ENCODE measurements at places on chromosomes 6 and 20.

DNA sequence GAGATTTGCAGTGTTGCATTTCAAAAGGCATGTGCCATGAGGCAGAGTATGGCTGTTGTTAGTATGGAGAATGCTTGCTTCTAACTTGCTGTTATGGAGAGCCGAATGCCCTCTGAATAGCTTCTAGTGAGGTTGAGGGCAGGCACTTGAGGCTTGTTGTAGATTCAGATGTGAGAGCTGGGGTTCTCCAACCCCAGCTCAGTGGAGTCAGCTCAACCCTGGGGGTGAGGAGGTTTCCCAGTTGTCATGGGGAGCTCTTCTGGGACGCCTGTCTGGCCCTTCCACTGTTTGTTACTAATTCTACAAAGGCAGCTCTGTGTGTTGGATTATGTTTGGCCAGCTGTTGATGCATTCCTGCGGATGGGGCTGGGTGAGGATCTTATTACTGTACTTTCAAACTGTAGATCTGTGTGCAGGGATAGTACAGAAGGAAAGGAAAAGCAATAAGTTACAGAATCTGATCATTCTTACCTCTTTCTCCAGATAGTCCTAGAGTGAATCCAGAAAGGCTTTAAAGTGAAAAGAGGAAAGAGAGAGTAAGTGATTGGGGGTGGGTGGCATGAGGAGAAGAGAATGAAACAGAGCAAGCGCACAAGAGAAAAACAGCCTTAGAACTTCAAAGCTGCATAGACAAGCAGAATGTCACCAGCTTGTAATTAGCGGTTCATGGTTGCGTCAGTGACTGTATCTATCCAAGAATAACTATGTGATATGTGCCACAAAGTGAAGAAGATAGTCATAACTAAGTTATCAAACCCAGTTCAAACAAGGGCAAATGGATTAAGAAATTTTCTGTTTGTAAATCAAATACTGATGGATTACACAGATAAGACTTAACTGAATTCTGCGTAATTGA lies 148.7 kb downstream of the PRL start:
- DNase-seq = no peak

- DNase-seq = no peak
Measured at GRCh38 chr6:90835596-90836212, 248.8 kb upstream of the MAP3K7 start.

- no peak for DNase-seq
Measured at GRCh38 chr20:20710443-20711315, 1.8 kb downstream of the RALGAPA2 start.

- DNase-seq = no peak
Measured at GRCh38 chr6:63352544-63353285, 32.9 kb upstream of the LGSN start.

DNA sequence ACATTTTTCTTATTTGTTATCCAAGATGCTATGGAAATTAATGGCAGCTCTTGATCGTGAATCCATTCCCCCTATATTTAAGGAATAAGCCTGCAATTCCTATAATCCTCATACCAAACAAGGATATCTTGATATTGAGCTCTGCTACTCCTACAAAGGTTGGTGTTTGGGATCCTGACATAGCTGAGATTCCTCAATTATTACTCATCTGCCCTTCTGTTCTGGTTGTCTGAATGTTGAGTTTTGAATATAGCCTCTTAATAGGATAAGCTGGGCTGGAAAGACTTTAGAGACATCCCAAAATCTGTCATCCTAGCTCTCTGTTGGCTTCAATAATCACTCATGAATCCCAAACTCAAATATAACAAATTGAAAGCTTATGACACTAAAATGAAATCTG lies 49.9 kb downstream of the CLIC5 start:
- no peak for DNase-seq

DNA sequence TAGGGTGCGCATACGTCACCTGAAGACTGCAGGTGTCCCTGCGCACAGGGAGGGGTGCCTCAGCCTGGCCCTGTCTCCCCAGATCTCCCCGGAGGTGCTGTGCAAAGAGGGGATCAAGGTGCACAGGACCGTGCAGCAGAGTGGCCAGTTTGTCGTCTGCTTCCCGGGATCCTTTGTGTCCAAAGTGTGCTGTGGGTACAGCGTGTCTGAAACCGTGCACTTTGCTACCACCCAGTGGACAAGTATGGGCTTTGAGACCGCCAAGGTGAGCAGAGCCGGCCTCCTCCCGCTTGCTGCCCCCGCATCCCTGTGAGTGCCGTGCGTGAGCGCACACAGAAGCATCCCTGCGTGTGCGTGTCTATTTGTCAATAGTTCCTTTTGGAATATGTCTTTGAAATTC lies 150.7 kb downstream of the DTNBP1 start:
- DNase-seq = no peak

DNA sequence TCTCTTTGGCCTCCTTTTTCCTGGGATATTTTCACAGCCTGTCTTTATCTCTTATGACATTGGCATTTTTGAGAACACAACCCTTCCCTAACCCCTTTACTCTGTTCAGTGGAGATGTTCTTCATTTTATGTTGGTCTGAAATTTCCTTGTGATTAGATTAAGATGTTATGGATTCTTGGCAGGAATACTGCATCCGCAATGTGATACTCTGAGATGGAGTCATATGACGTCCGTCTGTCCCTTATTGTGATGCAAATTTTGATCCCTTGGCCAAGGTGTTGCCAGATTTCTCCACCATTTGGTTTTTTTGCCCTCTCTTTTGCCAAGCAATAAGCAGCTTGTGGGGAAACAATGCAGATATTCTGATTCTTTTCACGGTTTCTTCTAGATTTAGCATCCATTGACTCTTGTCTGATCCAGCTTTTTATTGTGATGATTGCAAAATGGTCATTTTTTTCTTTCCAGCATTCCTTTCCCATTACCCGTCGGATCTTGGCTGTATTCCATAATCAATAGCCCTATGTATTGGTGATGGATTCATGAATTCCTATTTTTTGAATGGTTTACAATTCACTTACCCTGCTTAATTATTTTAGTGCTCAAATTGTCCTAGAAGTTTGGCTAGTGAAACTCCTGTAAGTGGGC lies 85.1 kb downstream of the NCOA3 start:
- no peak for DNase-seq

DNA sequence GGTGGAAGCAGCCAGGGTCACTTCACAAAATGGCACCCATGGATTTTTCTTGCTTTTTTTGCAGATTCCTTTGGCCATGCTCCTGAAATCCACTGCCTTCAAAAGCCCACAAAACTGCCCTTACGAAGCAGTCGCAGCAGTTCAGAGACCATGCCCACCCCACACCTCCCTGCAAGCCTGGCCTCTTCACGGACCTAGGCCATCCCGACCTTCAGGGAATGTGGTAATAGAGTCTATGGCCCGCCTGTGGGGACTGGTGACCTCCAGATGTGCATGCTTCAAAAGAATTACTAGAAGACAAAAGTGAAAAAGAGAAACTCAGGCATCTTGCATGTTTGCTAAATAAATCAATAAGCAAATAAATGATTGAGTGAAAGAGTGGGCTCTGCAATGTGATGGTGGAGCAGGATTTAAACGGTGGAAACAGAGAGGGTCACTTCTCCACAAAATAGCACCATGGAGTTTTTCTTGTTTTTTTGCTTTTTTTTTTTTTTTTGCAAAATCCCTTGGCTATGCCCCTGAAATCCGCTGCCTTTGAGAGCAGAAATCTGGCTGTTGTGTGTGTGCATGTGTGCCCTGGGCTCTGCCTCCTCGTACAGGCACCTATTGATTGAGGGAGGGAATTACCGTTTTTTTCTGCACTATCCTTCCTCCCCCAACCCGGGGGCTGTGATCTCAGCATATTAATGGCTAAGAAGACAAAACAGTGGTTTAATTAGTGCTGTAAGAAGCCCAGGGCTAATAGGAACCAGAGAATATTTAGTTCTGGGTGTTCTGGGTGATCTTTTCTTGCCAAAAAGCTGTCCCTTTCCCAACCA lies 107.4 kb downstream of the PXDC1 start:
- DNase-seq = no peak

- no peak for DNase-seq
Measured at GRCh38 chr6:145031001-145031400, 704.3 kb downstream of the EPM2A start.

DNA sequence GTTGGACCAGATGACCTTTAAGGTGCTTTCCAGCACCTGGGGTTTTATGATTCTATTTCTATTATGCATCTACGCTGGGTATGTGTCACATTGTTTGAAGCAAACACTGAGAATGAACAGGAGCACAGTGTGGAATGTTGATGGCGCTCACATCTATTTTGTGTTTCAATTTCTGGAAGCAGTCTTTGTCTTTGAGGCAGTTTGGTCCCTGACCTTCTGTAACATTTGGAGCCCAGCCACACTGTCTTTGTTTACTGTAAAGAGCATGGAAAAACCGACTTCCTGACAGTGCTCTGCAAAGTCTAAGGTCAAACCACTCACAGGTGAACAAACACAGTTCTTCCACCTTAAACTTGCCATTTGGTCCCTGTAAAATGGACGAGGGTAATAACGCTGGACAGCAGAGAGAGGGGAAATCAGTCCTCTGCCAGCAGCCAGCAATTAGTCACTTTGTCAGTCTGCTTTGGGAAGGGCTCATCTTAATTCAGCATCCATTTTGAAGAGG lies 155.5 kb downstream of the PRL start:
- DNase-seq = no peak

DNA sequence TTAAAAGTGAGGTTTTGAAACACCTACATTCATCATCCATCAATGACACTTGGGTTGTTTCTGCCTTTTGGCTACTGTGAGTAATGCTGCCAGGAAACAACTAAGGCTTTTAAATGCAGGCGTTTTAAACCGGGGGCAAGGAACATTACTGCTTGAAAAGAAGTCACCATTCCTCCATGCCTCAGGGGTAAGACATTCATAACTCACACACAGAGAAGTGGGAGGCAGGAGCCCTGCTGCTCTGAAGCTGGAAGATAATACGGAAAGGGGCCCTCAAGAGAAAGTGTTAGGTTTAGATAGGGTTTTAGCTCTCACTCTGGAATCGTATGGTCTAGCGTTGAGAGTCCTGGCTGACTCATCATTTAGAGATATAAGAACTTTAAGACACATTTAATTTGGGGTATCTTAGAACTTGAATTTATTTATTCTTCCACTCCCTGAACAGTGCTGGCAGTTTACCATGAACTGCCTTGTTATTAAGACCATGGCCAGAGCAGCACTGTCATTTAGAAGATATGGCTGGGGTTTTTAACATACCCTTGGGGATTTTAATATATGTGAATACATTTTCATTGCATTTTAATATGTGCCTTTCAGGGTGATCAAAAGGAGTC lies 1.8 kb downstream of the TUBB1 start:
- DNase-seq = no peak

DNA sequence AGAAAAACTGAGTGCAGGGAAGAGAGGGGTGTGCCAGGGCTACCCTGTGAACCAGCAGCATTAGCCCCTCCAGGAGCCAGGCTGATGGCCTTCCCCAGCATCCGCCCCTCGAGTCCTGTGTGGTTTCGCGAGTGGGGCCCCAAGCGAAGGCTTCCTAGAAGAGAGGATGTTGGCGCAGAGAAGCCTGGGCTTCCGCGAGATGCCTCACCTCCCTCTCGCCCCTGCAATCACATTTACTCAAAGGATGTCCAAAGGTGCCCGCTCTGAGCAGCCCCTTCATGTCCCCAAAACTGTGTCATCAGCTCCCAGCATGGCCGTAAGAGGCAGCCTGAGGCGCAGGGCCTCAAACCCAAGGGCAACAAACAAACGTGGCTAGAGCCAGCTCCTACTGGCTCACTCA lies 111.7 kb downstream of the PREX1 start:
- no peak for DNase-seq

DNA sequence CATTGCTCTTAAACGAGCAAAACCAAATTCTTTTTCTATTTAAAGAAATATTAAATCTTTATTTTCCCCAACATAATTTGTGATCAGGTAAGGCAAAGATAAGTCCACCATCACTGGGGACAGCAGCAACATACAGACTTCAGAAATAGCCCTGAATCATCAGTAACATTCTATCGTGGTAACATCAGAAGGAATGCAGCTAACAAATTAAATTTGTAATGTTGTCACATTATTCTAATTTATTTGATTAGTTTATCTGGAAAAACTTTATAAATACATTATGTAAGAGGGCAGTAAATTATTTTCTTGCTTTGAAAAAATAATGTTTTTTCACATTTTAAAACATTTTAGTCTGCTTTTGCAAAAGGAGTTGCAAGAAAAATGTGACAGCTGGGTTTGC lies 53.6 kb upstream of the BCLAF1 start:
- no peak for DNase-seq

DNA sequence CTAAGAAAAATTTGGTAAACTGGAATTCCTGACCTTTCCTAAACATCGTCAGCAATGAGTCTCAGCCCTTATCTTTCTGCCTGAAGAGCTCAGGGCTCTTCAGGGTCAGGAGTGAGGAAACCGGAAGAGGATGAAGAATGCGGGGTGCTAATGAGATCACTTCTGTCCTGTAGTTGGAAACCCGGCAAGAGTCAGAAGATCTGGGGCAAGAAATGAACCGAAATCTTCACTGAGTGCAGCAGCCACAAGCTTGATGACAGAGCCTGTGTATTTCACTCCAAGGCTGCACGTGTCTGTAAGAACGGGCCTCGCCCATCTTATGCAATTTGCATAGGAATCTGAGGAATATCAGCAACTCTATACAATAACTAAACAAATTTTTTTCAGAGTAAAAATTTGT lies 60.4 kb upstream of the QKI start:
- DNase-seq = no peak

Measured in cerebellar nuclear complex (tissue), 1 donor.